ENCODE measurements at places on chromosomes 1 and 21. TPM values are rescaled to one million over a fixed set of nuclear protein-coding genes. Genes with fewer than 3 reads are reported as not detected.
A peak's percentile ranks its signal among the peaks of the same experiment; 100 is the strongest.

- DNase-seq, result no peak
These were observed 7.3 kb downstream of the POU2F1 start for GRCh38 chr1:167227934-167228378.

Gene CAMK2N1
- 25.3 TPM for total RNA-seq

Gene ADGRB2
- total RNA-seq, result 14.0 TPM

DNA sequence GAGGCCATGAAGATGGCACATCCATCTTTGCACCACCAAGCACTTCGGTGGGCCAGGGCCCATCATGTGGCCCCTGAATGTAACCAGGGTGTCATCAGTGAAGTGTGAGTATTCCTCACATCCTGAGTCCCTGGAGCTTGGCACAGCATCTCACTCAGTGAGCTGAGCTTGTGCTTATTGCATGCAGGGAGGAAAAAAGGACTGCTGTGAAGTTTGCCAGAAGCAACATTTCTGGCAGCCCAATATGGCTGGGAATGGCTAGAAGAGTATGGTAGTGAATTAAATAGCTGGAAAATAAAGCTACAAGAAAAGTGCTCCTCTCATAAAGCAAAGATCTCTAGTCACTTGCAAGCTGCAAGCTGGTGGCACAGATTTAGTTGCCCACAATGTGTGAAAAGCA lies 109.3 kb downstream of the TNFSF18 start:
- no peak for DNase-seq

DNA sequence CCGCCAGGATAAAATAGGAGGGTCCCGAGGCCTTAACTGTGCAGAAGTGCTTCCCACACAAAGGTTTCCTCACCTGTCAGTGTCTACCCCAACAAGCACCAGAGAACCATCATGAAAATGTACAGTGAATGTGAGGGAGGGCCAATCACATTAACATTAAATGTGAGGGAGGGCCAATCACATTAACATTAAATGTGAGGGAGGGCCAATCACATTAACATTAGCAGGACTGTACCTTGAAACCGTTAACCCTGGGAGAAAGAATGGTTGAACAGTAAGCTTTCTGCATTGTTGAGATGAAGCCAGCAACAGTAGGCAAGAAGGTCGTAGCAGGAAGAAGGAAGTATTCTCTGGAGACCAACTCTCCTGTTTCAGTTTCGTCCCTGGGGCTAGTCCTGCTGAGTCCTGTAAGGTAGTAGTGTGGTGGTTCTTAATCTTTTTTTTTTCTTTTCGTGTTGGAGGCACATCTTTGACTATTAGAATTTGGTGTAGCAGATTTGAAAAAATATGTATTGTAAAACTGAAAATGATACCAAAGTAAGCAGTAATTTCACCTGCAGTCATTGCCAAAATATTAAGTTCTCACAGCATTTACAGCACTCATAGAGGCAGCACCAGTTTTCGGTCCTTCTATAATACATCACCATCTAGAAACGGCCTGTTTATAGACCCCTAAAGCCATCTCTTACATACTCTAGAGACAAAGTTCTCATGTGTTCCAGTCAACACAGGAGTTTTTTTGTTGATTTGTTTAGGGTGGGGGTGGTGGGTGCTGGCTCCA lies 98.6 kb upstream of the PPP2R5A start:
- no peak for DNase-seq

- peak; percentile 54 for DNase-seq
These were observed 27.7 kb upstream of the PTGFRN start for GRCh38 chr1:116881879-116882520.

GRCh38 chr1:164592634-164593033 lies 33.6 kb downstream of the PBX1 start:
- DNase-seq, result no peak

Gene ADGRL4
- 30.6 TPM for total RNA-seq

Gene LCE1B
- not detected for total RNA-seq

- no peak for DNase-seq
These were observed 112.3 kb downstream of the AK5 start for GRCh38 chr1:77394166-77394565.

DNA sequence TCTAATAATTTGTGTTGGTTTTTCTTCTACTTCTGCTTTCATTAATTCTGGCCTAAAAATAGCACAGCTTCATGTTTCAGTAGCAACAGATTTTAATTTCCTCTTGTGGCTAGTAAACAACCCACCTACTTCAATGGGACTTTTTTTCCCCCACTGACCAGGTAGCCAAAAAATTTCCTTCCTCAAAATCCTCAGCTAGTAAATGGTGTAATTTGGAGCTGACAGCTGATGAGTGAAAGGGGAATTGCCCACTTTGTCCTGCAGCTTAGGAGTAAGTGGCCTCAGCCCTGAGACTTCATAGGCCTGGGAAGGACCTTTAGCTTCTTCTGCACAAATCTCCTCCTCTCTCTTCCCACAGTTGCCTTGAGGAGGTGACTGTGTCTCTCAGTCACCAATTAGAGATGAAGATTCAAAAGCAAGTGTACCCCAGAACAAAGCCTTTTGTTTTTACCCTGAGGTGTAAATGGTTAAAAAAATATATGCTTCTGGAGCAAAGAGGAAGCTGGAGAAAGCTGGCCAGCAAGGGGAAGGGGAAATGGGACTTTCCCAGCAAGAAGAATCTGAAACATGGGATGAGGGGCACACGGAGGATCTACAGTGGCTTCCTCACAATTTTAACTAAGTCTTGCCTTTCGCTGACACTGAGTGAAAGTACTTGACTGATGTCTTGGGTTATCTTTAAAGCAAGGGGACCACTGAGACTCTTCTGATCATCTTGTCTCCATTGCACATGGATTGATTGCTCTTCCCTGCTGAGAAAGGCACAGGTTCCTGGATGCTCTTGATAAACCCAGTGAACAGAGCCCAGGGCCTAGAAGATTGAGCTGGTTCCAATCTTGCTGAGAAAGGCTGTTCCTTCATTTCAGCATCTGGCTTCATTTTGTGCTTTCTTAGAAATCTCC lies 35.8 kb upstream of the VCAM1 start:
- no peak for DNase-seq

DNA sequence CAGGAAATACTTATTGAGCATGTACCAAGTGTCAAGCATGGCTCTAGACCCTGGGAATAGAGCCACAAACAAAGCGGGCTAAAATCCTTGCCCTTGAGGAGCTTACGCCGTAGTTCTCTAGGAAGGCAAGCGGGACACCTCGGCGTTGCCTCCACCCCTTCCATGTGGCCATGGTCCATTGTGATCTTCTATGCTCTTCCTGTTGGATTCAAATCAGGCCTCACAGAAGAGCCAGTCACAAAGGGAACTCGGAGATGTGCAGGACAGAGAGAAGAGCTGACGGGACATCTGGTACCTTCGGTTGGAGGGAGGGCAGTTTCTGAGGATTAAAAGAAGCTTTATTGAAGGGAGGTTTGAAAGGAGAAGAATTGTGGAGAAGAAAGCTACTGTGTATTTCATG lies 129.3 kb downstream of the TMEM53 start:
- DNase-seq, result no peak

- no peak for DNase-seq
These were observed 52.2 kb downstream of the MAP3K7CL start for GRCh38 chr21:29182691-29183092.

GRCh38 chr1:55571767-55572166 lies 356.6 kb upstream of the USP24 start:
- no peak for DNase-seq
